ENCODE measurements at places on chromosomes 5 and 9. TPM values are rescaled to one million over a fixed set of nuclear protein-coding genes. Genes with fewer than 3 reads are reported as not detected.

DNA sequence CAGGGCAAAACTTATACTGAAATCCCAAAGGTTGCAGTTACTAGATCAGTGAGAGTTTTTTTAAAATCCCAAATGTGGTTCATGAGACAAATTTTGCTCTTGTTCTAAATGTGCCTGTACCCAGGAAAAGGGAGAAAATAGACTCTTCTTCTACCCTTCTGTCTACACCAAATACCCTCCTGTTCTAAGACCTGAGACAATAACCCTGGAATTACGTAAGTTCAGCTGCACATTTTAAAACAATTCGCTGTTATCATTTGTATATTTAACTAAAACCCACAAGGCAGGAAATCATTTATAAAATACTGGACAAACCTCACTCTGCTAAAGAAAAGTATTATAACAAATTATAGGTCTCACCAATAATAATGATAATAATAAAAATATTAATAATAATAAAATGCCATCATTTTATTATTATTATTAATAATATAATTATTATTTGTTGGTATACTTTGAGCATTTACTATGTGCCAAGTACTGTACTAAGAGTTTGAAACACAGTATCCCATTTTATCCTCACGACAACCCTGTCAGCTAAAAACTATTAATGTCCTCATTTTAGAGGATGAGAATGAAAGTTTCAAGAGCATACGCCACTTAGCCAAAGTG is 49.8 kb upstream of the AFAP1L1 start:
- DNase-seq = no peak

REEP2 gene
- 16.7 TPM for polyA plus RNA-seq

FOXD4L4 gene
- 0.26 TPM for polyA plus RNA-seq

- DNase-seq = no peak
These were observed 158.5 kb downstream of the TRPM3 start for GRCh38 chr9:70962761-70963440.

GRCh38 chr5:179865491-179866240 is 7.0 kb upstream of the MRNIP start:
- no peak for DNase-seq

- DNase-seq = no peak
These were observed 4.9 kb upstream of the GAPT start for GRCh38 chr5:58486290-58486689.

GRCh38 chr5:78587081-78587774 is 61.3 kb downstream of the LHFPL2 start:
- DNase-seq = no peak

DNA sequence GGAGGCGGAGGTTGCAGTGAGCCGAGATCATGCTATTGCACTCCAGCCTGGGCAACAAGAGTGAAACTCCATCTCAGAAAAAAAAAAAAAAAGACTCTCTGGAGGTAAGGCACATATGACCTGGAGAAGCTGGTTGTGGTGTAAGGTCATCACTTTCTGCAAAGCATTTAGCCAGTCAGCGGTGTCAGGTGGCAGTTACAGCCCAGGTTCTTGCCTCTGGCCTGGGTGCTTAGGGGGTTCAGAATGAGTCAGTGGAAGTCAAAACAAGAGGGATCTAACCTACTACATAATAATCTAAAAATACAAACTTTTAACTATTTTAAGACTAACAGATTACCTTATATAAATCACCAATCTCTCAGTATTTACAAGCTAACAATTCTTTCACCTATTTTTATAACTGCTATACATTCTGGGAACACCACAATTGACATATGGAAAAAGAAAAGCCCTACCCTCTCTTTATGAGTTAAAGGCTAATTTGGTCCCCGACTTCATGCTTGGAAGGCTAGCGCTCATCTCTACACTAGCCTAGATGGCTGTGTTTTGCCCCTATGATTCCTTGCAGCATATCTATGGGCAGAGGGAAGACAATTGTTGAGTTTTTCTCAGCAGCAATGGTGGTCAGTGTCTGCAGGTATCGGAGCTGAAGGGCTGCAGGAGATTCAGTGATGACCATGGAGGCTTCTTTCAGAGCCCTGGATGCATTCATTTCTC is 29.2 kb downstream of the STOM start:
- no peak for DNase-seq

DNA sequence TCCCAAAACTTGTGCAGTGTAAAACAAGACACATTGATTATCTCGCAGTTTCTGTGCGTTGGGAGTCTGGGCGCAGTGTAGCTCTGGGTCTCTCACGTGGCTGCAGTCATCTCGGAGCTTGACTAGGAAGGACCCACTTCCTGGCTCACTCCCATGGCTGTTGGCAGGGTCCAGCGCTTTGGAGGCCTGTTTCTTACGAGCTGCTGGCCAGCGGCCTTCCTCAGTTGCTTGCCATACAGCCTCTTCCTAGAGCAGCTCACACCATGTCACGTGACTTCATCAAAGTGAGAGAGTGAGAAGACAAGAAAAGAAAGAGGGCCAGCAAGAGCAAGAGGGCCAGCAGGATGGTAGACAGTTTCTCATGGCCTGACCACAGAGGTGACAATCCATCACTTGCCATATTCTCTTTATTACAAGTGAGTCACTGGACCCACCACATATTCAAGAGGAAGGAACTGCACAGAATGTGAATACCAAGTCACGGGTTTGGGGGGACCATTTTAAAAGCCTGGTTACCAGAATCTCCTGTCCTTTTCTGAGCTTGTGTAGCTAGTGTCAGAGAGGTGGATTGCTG is 36.2 kb downstream of the MCCC2 start:
- DNase-seq = no peak

DNA sequence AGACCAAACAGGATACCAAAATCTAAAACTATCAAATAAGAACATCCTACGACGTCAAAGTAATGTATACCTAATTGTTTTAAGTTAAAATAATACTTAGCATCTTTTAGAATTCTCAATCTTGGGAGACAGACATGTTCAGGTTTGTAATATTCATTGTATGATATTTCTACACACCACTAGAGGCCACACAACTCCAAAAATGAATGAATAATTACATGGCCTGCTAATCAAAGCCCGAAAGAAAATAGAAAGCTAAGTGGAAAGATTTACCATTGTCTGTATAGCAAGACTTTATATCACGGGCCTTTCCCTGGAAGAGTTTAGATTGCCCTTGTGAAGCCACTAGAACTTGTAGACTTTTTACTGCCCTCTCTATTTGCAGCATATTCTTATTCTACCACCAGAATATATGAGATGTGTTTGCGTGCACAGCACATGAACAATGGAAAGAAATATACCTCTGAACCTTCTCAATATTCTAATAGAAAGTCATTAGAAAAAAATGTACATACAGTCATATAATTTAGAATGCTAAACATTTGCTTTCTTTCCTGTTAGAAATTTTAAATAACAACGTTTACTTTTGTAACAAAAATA is 380.1 kb upstream of the NUDT12 start:
- no peak for DNase-seq

- DNase-seq = no peak
These were observed 1.4 kb downstream of the RGS7BP start for GRCh38 chr5:64507264-64507605.

GRCh38 chr5:72210888-72211678 is 103.8 kb downstream of the MAP1B start:
- peak; percentile 79 for DNase-seq

- no peak for DNase-seq
These were observed 29.2 kb upstream of the SEMA4D start for GRCh38 chr9:89527084-89527483.

DNA sequence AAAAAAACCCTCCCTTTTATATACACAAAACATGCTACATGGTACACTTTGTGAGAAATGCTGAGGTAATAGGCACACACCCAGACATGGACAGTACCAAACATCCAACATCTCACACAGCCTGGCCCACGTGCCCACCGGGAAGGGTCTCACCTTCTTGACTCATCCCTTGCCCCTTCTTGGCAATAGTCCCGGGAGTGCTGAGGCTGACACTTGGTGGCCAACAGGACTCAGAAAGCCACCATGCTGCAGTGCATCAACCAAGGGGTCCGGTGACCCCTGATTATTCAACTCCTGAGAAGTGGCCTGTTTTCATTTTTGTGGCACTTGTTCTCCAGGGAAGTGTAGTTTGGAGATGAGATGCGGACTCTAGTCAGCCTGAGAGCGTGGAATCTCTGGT is 35.0 kb downstream of the ANGPTL2 start:
- no peak for DNase-seq

PDLIM4 gene
- polyA plus RNA-seq = 52.8 TPM

GRCh38 chr5:172688349-172689217 is 47.5 kb downstream of the NEURL1B start:
- DNase-seq = no peak

SMIM33 gene
- not detected for polyA plus RNA-seq

GRCh38 chr9:4592886-4593285 is 69.2 kb upstream of the PLPP6 start:
- DNase-seq = no peak

KIAA1958 gene
- polyA plus RNA-seq = 4.2 TPM

DNA sequence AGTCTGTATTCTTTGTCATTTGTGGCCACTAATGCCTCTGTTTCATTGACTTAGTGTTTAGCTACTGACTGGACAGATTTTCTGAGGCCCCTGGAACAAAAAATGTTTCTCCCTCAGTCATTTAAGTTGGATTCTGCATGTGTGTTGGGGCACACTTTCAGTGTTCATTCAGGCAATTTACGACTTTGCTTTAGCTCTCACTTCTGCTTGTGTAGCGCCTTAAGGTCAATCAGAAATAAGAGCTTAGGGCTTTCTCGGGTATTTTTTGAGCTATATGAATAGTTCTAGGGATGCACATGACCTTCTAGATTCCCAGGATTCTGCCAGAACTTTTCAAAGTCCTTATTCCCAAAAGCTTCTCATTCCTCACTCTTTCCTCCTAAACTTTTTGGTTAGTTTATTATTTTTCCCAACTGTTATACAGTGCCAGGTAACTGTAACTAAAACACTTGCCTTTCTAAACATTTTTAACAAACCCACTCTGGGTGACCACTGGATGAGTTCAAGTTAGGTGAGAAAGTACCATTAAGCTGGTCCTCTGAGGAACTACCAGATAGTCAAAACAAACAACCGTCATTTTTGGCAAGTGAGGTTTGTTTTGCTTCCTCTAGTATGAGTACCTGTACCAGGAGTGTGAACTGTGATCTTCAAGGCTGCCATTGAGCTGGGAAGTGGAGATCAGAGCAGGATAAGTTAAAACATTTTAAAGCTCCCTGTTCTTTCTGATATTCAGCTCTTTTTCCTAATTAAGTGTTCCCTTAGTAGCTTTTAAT is 571.3 kb upstream of the TLE4 start:
- DNase-seq = no peak

LRRC19 gene
- polyA plus RNA-seq = not detected

- no peak for DNase-seq
These were observed 83.5 kb downstream of the DAP start for GRCh38 chr5:10677533-10677932.

All from muscle of back (tissue), 13 donors.